Stimulated activated CD8-positive, alpha-beta memory T cell treated with anti-CD3 and anti-CD28 coated beads, Interleukin-2, amount 100 ng/mL, for 1 hour (primary cell): ENCODE measurements at places on chromosomes 7 and 10.

GRCh38 chr7:94655126-94655847 lies 646 bp downstream of the SGCE start:
- DNase-seq, result no peak

DNA sequence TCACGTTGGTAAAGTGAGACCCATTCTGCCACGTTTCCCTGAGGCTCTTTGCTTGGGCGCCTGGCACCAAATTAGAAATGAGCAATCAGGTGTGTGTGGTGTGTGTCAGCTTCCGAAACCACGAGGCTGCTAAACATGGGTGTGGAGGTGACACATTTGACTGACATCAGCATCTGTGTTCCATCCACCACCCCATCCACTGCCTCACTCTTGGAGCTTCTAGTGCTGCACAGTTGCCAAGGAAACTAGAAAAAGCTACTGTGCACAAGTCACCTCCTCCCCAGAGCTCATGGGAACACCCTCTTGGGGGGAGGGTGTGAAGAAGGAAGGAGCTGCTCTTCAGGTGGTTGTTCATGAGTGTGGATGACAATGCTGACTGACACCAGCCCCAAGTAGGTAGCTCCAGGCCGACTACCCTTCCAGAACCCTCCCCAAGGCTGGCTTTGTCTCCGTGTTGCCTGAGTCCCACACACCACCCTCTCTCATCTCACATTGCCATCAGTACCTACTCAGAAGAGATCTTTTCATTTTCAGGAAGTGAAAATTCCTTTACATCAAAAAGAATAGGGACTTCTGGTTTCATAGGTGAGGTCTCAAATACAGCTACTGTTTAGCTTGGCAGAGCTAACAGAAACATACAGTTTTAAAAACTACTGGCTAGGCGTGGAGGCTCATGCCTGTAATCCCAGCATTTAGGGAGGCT lies 152.2 kb downstream of the TMEM178B start:
- DNase-seq, result no peak

DNA sequence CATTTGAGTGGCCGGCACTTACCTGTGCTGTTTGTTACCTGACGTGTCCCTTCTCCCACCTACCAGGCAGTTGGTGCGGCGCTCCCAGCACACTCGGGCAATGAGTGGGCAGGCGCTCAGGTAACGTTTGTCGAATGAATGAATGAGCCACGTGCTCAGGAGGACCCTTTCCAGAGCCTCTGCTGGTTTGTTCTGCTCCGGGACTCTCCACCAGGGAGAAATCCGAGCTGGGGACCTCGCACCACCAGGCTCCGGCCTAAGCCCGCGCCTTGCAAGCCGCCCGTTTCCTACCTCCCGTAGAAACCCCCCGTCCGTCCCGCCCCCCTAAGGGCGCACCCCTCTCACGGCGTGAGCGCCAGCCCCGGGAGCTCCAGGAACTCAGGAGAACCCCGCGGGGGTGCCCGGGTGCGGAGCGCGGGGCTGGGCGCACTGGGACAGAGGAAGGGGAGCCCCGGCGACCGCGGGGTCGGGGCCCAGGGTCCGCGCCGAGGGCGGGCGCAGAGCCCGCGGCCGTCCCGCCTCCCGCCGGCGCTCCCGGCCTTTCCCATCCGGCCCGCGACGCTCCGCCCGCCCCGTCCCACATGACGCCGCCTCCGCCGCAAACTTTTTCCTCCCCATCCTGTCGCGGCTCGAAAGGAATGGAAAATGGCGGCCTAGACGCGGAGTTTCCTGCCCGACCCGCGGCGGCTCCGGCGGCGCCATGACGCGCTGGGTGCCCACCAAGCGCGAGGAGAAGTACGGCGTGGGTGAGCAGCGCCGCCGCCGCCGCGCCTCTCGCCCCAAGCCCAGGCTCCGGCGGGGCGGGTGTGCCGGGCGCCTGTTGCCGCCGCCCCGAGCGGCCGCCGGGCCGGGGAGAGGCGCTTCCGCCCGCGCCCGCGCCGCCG lies at the start of gene DOCK1:
Gene DOCK1 (plus strand): TSS at position 611 of the 884 bp plus-strand sequence. CDS start 90 bp downstream, at position 701.
- no peak for DNase-seq

DNA sequence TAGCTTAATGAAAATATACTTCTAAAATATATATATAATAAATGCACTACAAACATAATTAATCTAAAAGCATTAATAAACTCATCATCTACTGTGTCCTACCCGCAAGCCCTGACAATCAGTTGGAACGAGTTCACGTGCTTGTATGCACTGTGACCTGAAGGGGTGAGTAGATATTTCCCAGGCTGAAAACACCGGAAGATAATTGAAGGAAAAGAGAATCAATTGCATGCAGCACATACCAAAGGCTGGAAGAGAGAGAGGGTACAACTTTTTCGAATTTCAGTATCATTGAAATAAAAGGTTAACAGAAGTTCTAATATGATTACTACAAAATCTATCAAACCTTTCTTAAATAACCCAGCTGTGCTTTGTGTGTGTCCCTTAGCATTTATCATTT lies 94.6 kb downstream of the SEMA3C start:
- DNase-seq, result no peak

- no peak for DNase-seq
Measured at GRCh38 chr10:92790440-92790839, 57.9 kb upstream of the EXOC6 start.

DNA sequence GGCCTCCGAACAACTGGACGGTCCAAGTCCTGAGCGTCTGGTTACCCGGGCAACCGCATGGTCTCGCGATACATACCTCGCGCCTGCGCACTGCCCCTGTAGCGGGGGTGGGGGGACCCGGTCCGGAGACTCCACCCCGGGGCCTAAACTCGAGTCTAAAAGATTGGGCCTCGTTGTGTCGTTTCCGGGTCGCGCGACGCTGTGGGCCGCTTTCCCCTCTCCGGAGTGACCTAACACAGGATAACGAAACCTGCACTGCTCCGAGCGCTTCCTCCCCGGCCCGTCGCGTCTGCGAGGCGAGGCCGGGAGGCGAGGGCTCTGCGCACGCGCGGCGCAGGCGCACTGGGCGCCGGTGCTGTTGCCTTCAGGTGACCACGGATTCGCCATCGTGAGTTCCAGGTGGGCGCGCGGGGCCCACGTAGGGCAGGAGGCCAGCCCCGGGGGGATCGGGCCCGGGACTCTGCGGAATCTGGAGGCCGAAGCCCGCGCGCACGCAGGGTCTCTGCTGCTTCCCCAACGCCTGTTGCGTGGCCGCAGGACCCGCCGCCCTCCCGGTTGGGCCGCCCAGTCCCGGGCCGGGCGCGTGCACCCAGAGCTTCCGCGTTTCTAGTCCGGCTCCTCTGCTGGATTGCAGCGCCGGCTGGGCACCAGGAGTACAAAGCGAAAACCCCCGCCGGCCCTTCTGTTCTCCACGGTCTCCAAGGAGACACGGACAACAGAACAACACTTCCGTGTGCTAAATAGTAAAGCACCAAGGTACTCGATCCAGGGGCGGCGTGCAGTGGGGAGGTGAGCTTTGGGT lies at the start of gene RPP38:
Gene RPP38 (plus strand): TSS at position 345 of the 802 bp plus-strand sequence. CDS start 5,960 bp downstream, outside the sequence.
- peak; percentile 88 for DNase-seq

DNA sequence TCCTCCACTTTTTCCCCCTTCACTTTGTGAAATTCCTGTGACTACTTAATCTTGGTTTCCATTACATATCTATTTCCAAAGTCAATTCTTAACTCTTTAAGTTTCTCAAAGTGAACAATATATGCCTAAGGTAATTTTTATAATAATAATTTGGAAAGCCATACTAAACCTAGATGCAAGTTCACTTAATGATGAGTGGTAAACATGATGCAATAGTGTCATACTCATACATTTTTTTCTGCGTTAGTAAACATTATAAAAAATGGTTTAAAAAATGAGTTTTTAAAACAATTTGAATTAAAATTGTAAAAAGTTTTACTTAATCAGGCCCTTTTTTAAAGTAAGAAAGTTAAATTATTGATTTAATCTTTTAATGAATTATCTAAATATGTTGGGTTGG lies 659.4 kb upstream of the FZD8 start:
- DNase-seq, result no peak
